ENCODE measurements at places on chromosomes 5 and 9.

DNA sequence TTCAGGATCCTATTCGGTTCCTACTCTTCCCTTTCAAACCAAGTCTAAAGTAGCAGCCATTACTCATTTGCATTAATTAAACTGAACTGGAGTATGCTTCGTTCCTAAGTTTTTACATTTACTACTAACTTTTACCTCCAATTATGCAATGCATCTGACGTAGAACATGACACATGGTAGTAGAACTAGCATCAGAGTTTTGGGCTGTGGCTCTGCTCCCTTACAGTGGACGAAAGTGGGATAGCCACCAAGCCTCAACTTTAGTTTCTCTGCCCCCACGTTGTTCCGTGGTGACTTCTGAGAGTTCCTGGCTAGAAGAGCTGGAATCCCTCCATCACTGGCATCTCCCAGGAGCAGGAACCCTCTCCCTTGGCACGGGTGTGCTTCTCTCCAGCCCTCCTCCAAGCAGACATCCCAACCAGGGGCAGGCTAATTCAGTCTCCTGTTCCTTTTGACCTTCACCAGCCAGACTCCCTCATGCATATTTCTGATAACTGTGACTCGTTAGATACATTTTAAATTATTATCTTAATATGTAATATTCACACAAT lies 2.9 kb downstream of the IFNE start:
- DNase-seq = no peak

GRCh38 chr9:125822160-125822559 lies 75.0 kb downstream of the PBX3 start:
- DNase-seq = no peak

- DNase-seq = no peak
Measured at GRCh38 chr5:37723162-37723961, 116.5 kb downstream of the GDNF start.

- no peak for DNase-seq
Measured at GRCh38 chr9:18294229-18294628, 179.7 kb upstream of the ADAMTSL1 start.

- DNase-seq = no peak
Measured at GRCh38 chr9:27154908-27155307, 45.9 kb downstream of the TEK start.

- DNase-seq = no peak
Measured at GRCh38 chr5:59956130-59956783, 62.7 kb upstream of the PDE4D start.

DNA sequence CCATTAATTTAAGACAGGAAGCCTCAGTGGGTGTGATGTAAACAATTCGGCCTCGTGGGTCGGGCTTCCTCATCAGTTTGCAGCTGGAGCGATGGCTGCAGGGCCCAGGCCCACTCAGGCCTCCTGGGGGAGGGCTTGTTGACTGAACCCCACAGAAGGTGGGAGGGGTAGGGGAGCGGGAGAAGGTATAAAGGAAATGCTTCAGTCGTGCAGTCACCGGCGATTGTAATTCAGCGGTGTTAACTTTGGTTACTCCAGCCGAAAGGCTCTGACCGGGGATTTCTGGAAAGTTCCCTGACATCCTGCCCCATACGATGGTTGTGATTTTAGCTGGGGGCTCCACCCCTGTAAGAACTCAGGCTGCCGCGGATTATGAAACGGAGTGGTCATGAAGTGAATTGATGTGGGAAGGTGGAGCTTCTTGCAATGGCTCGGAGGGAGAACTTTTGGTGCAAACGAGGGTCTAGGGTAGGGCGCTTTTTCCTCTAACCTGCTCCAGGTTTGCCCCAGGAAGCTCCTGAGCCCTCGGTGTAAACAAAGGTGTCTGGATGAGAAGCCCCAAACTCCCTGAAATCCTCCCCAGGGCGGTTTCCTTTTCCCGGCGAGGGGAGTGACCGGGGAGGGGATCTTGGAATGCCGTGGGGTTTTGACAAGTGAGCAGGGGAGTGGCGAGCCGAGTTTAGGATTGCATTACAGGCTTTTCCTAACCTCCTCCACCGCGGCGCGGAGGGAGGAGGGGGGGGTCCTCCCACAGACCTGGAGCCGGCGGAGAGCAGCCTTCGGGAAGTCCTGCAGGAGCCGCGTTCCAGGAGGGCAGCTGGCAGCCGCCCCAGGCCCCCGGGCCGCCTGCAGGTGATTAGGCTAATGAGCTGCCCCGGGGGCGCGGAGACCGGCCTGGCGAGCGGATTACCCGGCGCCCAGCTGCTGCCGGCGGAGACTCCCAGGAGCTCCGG lies 215.5 kb downstream of the PDZD2 start:
- DNase-seq = no peak

DNA sequence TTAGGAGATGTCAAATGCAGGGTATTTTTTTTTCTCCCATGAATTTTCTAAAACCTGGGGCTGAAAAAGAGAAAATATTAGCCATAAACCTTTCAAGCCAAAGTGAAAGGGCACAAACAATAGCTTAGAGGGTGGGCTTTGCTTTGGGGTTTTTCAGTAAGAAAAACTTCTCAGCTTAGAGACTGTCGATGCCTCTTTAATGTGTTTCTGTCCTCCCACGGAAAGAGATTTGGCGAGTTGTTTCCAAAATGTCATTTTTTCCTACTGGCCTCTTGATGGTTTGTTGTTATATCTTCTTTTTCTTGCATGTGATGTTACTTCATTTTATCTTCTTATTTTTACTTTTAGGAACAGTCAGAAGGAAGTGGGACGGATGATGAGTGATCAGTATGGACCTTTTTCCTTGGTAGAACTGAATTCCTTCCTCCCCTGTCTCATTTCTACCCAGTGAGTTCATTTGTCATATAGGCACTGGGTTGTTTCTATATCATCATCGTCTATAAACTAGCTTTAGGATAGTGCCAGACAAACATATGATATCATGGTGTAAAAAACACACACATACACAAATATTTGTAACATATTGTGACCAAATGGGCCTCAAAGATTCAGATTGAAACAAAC lies 177.3 kb downstream of the SMARCA2 start:
- DNase-seq = no peak

GRCh38 chr5:57458443-57458842 lies 24.2 kb downstream of the ACTBL2 start:
- no peak for DNase-seq
